Astrocyte (in vitro differentiated cells and primary cell): ENCODE measurements at places on chromosomes 12 and 14. TPM values are rescaled to one million over a fixed set of nuclear protein-coding genes. Genes with fewer than 3 reads are reported as not detected.

GPRC5A gene
- total RNA-seq = 4.2 and 12.5 TPM in 2 replicates

TBX5 gene
- not detected in 2 replicates for total RNA-seq

GDF3 gene
- not detected in 2 replicates for total RNA-seq

TAS2R50 gene
- total RNA-seq = 0.60 and 1.2 TPM in 2 replicates

NANOG gene
- 0.16 and 0.94 TPM in 2 replicates for total RNA-seq

EEF1AKMT3 gene
- total RNA-seq = 8.1 and 11.6 TPM in 2 replicates

SELPLG gene
- total RNA-seq = 4.9 and 5.8 TPM in 2 replicates

TAS2R43 gene
- total RNA-seq = 0.52 and 0.58 TPM in 2 replicates

PPHLN1 gene
- 56.9 and 65.3 TPM in 2 replicates for total RNA-seq

ARMH4 gene
- total RNA-seq = 19.3 and 22.7 TPM in 2 replicates

CLEC4D gene
- total RNA-seq = not detected in 2 replicates
